Natural killer cell (primary cell): ENCODE measurements at places on chromosomes 4 and X.

DNA sequence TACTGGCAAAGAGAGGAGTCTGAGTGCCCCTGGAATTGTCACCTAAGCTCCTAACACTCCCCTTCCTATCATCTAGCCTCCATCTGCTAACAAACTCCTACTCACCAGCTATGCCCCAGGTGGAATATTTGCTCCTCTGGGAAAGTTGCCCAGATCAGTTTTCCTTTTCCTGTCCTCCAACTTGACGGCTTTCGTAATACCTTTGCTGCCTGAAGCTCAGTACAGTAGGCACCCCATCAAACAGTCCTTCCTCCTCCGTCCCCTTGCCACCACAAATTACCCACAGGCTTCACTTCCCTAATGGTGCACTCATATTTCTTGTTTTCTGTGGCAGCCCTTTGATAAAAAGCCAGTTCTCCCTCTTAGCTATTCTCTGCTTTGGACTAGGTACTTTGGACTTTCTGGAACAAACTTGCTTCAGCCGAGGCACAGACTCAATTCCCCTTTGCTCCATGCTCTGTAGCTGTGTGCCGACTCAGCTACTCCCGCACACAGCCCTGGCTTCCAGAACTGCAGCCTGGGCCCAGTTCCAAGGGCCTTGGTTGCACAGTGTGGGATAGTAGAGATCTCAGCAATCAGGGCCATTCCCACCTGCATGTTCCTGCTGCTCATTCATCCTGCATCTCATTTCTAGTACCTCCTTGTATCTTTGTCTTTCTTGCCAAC is 605.1 kb downstream of the BCOR start:
- no peak for DNase-seq
- no peaks in the 10 kb centered on the region for H3K27me3 ChIP-seq
- peaks cover 20% of the 10 kb centered on the region for H3K4me1 ChIP-seq
- H3K4me3 ChIP-seq = no peak overlapping the region

GRCh38 chrX:16882169-16882568 is 12.0 kb upstream of the RBBP7 start:
- H3K27me3 ChIP-seq = no peaks in the 10 kb centered on the region
- no peaks in the 10 kb centered on the region for H3K36me3 ChIP-seq
- DNase-seq = peak; percentile 16
- H3K4me1 ChIP-seq = peaks cover 5% of the 10 kb centered on the region
- H3K4me3 ChIP-seq = peak overlapping the region; percentile 58

GRCh38 chr4:62196338-62196737 is 996.2 kb downstream of the ADGRL3 start:
- DNase-seq = no peak
- H3K4me1 ChIP-seq = no peaks in the 10 kb centered on the region
- no peak overlapping the region for H3K4me3 ChIP-seq
- H3K27ac ChIP-seq = no peak overlapping the region
- no peaks in the 10 kb centered on the region for H3K27me3 ChIP-seq

GRCh38 chrX:118350221-118350620 is 4.3 kb downstream of the WDR44 start:
- DNase-seq = no peak
- H3K36me3 ChIP-seq = no peaks in the 10 kb centered on the region
- H3K4me1 ChIP-seq = peaks cover 11% of the 10 kb centered on the region
- H3K4me3 ChIP-seq = no peak overlapping the region
- H3K27me3 ChIP-seq = no peaks in the 10 kb centered on the region

- no peak overlapping the region for H3K4me3 ChIP-seq
- no peaks in the 10 kb centered on the region for H3K4me1 ChIP-seq
- no peak overlapping the region for H3K27ac ChIP-seq
- H3K36me3 ChIP-seq = no peaks in the 10 kb centered on the region
- H3K27me3 ChIP-seq = peaks cover 2% of the 10 kb centered on the region
Observed at GRCh38 chr4:164384416-164384815, 369.5 kb upstream of the SMIM31 start.
